ENCODE measurements at places on chromosomes 7 and 10.

DNA sequence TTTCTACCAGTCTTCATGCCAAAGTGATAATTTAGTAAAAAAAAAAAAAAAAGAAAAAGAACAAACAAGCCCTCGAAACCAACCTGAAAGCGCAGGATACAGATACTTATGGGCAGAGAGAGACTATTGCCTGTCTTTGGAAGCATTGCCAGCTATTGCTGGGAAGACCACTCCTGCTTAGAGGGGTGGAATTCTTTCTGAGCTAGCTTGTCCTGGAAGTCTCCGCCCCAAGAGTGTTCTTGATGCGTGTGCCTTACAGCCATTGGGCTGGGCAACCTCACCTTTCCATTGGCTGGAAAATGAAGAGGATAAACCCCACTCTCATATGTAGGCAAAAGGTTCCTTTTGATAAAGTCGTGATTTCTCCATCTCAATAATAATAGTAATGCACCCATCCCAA lies 19.9 kb upstream of the INSYN2A start:
- DNase-seq: no peak

GRCh38 chr10:86449926-86450558 lies 71.5 kb downstream of the WAPL start:
- no peak for DNase-seq

DNA sequence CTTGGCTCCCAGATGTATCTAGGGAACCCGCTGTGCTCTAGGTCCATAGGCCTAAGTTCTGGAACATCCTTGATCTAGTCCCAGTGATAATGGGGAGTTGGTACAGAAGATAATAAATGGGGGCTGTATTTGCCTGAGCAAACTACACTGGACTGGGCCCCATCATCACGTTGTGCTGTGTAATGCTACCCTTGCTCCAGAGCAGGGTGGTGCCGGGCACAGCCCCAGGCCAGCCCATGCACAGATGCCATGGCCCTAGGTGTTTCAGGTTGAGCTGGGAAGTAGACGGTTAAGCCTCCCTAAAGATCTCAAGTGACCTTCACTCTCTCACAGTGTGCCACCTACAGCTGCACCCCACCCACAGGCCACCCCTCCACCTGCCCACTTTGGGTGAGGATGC lies 53.2 kb downstream of the STRA8 start:
- no peak for DNase-seq

- no peak for DNase-seq
Observed at GRCh38 chr7:122273117-122273516, 31.4 kb downstream of the FEZF1 start.

GRCh38 chr7:3879355-3880075 lies 578.5 kb downstream of the SDK1 start:
- peak; percentile 51 for DNase-seq
